ENCODE measurements at places on chromosomes 6 and 20. TPM values are rescaled to one million over a fixed set of nuclear protein-coding genes. Genes with fewer than 3 reads are reported as not detected.

SGK2 gene
- 80.6 TPM for polyA plus RNA-seq

GNRH2 gene
- polyA plus RNA-seq = 1.0 TPM

TMC2 gene
- 0.23 TPM for polyA plus RNA-seq

- no peak for DNase-seq
These were observed 1.0 kb downstream of the TRERF1 start for GRCh38 chr6:42450477-42451332.

GRCh38 chr20:20083807-20084206 is 31.5 kb downstream of the CFAP61 start:
- DNase-seq = peak; percentile 33

DNA sequence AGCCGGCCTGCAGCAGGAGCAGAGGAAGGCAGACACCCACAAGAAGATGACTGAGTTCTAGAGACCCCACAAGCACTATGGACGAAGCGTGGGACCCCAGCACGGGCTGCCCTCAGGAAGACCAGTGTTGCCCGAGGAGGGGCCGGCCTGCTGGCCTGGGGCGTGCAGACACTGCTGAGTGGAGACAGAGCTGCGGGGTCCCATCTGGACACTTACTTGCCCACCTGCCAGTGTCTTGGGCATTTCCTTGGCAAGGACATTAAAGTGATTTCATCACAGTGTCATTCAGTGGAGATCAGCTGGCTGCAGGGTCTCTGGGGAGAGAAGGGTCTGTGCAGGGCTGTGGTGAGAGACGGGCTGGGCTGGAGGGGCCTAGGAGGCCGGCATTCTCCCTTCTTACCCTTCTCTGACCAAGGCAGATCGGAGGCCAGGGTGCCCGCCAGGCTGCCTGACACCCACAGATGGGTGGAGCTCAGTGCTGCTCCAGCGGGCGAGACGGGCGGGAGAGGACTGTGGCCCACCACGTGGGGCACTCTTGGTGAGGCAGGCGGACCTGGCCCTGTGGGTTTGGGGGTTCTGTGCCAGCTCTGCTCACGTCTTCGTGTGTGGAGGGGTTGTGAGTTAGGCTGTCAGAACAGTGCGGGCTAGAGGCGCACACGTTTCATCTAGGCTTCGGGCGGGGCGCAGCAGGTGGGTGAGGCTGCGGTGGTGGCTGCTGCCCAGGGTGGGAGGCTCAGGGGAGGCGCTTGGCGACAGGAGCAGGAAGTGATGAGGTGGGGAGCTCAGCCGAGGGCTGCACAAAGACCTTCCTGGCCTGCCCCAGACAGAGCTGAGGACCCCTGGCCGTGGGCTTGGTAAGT is at the start of gene LIME1:
Gene LIME1 (plus strand): TSS at position 806 of the 860 bp plus-strand sequence. CDS start 886 bp downstream, outside the sequence.
- DNase-seq = no peak

DNA sequence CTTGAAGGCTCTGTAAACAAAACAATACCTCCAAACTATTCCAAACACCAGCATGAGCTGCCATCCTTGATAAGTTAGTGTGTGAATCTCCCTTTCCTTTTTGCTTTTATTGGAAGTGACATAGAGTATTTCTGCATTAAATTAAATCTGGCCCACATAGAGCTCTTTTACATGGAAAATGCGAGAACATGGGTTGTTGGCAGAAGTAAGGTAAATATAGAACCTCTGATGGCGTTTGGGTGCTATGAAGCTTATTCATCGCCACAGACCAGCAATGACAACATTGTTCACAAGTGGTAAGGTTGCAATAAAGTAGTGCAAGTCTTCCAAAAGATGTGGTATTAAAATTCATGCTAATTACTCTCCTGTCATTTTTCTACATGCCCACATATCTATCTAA is 445.8 kb upstream of the JAG1 start:
- DNase-seq = no peak
